ENCODE measurements at places on chromosomes 2 and 18.

GRCh38 chr18:58538604-58539386 is 90.1 kb downstream of the ALPK2 start:
- DNase-seq: no peak

DNA sequence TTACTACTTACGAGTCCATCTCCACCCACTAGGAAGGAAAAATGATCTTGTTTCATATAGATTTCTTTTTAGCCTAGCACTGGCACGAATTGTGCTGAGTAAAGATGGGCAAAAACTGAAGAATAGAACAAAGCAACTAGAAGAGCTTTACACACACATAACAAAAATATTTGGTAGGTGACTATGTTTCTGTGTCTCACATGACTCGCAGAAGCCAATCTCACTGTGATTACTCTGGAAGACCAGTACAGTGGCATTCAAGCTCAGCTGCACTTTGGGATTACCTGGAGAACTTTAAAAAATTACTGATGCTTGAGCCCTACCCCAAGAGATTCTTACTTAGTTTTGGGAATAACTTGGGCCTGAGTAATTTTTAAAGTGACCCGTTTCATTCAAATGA is 378.7 kb downstream of the METTL4 start:
- DNase-seq: no peak

GRCh38 chr2:217785544-217786045 is 217.2 kb downstream of the TNS1 start:
- peak; percentile 73 for DNase-seq

DNA sequence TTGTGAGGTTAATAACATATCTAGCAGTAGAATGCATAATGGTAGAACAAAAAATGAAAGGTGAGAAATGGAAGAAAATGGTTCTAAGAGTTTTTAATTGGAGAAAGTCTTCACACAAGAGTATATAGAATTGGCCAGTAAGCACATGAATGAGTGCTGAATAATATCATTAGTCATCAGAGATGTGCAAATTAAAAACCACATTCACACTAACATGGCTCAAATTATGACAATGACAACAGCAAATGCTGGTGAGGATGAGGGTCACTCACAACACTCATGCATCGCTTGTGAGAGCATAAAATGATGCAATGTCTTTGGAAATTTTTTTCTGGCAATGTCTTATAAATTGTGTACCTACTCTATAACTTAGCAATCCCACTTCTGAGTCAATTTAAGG is 1355.4 kb upstream of the ACVR2A start:
- DNase-seq: no peak

DNA sequence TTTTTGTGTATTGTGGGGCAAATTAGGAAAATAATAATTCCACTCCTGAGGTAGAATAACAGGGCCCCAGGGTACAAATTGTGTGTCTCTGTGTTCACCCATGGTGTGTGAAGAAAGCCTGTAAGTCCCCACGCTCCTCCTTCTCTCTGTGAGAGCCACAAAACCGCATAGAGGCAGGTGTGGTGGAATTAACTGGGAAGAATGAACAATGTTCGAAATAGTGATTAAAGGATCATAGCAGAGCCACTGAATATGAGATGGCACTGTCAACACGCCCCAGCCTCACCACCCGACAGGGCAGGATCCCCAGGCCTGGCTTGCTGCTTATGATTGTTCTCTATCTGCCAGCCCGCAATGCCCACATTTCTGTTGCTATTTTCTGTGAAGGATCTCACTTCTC is 14.1 kb downstream of the IL1RN start:
- DNase-seq: no peak

GRCh38 chr2:101296371-101296770 is 12.1 kb downstream of the RNF149 start:
- DNase-seq: no peak

DNA sequence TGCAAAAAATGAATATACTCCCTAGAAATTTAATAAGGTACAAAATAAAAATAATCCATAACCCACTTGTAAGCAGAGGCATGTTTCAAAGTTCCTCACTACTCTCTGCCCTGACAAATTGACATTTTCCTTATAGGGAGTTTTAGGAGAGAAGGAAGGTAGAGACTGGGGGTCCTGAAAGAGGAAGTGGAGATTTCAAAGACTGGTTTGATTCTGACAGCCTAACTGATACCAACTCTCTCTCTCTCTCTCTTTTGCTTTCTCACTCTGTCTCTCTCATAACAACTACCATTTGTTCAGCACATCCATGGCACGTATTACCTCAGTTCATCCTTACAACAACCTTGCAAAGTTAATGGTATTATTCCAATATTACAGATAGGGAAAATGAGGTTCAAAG is 18.6 kb downstream of the FZD7 start:
- no peak for DNase-seq

GRCh38 chr2:46909771-46910419 is 5.7 kb downstream of the MCFD2 start:
- no peak for DNase-seq

DNA sequence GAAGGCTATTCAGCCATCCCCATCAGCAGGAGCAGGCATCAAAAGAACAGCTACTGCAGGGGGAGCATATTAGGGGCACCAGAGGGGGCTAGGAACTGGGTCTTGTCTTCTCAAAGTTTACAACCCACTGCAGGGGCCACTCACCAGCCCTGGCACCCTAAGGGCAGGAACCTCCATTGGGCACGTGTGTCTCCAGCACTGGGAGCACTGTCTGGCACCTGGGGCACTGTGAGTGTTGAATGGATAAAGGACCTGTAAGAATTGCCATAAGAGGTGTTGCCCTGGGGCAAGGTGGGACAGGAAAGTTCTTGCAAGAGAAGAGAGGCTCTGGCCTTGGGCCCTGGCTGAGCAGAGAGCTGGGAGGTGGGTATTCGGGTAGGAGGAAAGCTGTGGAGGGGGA is 1.4 kb upstream of the STEAP3 start:
- DNase-seq: no peak

DNA sequence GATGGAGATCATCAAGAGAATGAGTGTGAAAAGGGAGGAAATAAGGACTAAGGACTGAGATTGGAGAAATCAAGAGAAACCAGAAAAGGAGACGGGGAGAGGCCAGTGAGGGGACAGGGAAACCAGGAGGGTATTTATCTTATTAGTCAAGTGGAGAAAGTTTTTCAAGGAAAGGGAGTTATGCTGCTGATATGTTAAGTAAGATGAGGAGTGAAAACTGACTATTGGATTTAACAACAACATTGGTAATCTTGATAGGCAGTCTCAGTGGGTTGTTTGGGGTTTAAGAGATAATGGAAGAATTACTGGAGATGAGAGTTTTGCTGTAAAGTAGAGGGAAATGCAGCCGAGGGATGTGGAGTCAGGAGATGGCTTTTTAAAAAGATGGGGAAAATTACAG is 30.6 kb downstream of the PIKFYVE start:
- DNase-seq: no peak

DNA sequence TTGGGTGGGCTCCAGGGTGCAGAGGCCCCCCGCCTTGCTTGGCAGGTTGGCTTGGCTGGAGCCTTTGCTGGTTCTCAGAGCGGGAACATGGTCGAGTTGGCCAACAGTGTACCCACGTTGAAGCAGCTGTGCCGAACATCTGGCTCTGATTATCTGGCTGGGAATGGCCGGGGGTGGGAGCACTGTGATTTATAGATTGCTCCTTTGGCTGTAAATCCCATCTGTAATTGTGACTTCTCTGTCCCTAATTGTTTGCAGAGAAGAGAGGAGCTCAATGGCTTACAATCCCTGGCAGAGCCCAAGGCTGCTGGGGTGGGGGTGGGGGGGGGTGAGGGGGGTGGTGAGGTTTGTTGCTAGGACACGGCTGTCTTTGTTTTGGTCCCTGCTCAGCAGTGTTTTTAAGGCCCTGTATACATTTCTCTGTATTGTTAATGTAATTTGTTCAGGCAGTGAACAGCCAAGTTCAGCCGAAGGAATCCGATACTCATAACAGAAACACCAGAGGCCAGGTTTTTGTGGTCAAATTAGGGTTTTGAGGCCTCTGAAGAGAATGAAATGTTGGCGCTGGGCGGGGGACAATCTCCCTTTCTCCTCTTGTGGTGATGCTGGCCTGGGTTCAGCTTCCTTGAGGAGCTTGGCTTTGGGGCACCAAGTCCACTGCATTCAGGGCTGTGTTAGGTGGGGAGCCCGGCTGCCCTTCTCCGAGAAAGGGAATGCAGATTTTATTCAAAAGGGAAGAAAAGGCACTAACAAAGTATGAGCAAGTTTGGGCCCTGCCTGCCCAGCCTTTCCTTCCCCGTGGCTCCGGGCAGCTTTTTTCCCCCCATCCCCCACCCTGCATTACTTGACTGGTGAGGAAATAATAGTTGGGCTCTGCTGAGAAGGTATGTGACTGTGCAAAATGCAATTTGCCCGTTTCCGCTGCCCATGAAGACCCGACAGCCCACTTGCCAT is 82.5 kb downstream of the TCF7L1 start:
- DNase-seq: no peak

Data from activated CD4-positive, alpha-beta T cell treated with anti-CD3 and anti-CD28 coated beads, Interleukin-2, amount 50 U/mL, for 1 hour (primary cell).